NCI-H748 treated with DMSO at 0.1 percent for 48 hours (cell line): ENCODE measurements at places on chromosomes 3 and 15.
A peak's percentile ranks its signal among the peaks of the same experiment; 100 is the strongest.

DNA sequence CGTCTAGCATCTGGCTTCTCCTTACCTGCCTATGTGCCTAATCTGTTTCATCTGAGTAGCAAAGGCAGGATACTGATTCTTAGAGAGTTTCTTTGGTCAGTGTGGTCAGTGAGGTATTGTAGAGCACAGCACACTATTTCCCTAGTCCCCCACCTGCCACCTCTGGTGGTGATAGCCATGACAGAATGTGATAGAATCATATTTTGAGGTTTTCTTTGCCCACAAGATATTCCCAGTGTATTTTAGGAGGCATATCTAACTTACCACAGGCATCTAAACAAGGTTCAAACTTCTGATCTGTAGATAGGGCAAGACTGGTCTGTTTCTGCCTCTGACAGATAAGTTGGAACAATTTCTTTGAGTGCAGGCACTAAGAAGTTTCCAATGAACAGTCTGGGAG is 188.0 kb downstream of the SOX2 start:
- no peak for DNase-seq

DNA sequence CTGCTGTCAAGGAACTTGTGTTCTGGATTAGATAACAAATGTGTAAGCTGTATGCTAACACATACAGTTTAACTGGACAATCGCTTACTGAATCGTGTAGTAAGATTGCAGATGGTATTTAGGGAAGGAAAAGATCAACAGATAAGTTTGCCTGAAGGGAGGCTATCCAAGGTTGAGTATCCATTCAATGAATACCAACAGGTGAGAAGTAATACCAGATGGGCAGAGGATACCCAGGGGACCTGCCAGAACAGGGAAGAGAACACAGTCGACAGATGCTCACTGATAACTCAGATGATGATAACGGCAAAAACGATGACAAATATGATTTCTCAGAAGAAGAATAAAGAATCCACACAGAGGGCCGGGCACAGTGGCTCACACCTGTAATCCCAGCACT is 3.2 kb upstream of the UACA start:
- DNase-seq = no peak

DNA sequence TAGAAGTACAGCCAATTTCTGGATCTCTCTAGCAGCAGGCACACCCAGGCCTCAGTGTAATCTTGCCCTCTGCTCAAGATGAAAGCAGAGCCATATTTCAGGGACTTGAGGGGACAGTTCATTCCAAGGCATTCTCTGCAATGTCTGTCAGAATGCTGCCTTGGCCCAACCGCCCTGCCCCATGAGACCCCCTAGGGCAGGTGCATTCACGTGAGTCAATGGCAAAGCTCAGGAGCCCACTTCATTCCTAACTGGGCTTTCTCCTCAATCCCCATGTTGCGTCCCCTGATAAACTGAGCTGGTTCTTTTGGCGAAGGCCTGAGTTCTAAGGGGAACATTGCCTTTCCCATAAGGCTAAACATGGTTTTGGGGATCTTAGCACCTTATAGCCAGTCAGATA is 9.5 kb downstream of the SNTN start:
- no peak for DNase-seq

DNA sequence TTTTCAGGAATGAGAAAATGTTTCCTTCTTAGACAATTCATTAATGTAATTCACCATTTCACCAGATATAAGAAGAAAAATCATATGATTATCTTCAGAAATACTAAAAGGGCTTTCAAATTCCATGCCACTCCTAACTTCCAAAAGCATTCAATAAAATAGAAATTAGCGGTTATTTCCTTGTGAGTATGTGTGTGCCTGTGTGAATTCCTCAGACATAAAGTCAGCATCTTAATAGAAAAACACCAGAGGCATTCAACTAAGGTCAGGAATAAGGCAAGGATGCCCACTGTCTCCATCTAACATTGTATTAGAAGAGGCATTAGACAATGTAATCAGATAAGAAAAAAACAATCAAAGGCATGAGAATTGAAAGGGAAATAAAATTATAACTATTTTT is 88.4 kb downstream of the PLCH1 start:
- no peak for DNase-seq

DNA sequence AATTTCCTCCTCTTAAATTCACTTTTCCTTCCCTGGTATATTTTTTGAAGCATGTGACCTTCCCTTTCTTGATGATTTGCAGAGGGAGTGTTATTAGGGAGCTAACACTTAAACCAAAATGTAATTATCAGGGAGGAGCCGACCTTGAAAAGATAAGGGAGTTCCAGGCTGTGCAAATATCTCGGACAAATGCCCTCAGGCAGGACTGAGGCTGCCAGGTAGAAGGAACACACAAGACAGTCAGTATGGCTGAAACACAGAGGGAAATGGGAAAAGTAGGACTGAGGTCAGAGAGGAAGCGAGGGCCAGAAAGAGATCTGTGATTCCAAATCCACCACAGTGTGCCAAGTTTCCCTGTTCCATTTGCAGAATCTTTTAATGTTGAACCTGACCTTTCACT is 221.0 kb downstream of the CNTN3 start:
- DNase-seq = peak; percentile 1

- DNase-seq = no peak
Observed at GRCh38 chr3:129460155-129460554, 20.1 kb downstream of the IFT122 start.

GRCh38 chr3:196604548-196604947 is 34.9 kb upstream of the NRROS start:
- DNase-seq = no peak

- DNase-seq = no peak
Observed at GRCh38 chr3:135169651-135170050, 374.6 kb downstream of the EPHB1 start.

GRCh38 chr3:41026394-41027177 is 172.7 kb upstream of the CTNNB1 start:
- no peak for DNase-seq

- peak; percentile 2 for DNase-seq
Observed at GRCh38 chr3:60742606-60743145, 508.6 kb downstream of the FHIT start.

DNA sequence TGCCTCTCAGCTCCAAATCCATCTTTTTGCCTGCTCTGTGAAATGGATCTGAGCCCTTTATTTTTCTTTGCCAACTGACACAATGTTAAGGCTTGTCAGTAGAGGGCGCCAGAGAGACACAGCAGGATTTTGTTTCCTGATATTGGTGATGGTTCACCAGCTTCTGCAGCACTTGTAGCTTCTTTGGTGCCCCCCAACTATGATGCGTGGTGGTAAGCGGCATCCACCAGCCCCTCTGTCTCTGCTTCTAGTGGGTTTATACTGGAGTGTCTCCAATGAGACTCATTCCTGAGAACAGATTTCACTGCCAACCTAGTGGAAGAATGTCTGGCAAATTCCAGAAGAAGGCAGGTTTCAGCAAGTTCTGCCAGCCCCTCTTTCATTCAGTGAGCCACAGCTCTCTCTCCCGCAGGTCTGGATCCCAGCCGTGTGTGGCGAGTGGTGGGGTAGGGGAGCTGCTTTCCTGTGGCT is 471.9 kb upstream of the FRG2C start:
- DNase-seq = peak; percentile 27

GRCh38 chr3:72303926-72304325 is 519.0 kb upstream of the PROK2 start:
- DNase-seq = no peak

- no peak for DNase-seq
Observed at GRCh38 chr3:133862161-133862560, 33.5 kb downstream of the RAB6B start.

DNA sequence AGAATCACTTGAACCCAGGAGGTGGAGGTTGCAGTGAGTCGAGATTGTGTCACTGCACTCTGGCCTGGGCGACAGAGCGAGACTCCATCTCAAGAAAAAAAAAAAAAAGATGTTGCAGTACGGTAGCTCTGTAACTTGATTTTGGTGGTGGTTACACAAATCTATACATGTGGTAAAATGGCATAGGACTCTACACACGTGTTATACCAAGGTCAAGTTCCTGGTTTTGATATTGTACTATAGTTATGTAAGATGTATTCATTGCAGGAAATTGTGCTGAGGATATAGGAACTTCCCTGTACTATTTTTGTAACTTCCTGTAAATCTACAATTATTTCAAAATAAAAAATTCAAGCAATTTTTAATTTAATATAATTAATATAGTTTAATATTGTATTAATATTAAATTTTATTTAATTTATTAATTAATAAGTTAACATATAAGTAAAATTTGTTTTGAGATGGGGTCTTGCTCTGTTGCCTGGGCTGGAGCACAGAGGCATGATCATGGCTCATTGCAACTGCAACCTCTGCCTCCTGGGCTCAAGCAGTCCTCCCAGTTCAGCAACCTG is 9.9 kb downstream of the MYD88 start:
- no peak for DNase-seq

DNA sequence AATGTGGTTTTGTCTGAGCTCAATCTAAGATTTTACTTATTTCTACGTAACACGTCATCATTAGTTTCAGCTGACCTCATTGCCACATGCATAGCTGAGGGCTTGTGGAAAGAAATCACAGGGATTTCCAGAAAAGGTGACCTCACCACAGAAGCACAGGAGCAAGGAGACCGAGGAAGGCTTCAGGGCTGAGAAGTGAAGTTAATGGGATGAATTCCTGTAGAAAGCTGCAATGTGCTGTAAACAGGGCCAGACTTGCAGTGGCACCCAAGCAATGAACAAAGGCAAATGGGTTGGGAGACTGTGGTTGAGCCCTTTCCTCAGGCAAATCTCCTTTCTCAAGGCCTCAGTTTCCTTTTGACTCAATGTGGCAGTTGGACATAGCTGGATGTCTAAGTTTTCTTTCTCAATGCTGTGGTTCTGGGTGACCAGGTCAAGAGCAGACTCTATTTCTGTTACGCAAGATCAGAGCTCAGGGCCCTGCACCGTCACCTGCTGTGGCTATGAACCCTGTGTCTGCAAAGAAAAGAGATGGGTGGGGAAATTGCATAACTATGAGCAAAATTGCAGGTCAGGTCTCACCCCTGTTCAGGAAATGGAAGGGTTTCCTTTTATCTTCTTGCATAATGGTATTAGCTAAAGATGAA is 252.2 kb upstream of the TBL1XR1 start:
- DNase-seq = no peak

DNA sequence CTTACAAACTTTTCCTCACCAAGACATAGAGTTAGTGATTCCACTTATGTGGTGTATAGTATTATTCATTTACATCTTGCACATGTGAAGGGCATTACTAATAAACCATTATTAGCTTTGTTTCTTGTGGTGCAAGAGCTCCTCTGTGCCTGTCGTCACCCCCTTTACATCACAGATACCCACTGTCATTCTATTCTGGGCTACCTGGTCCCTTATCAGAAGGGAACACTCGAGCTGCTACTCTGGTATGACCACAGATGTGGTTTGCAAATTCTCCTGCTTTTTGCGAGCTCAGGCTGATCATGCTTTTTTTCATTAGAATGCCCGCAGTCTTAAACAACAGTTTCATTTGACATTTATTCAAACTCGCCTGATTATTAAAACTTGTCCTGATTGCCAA is 13.9 kb upstream of the SENP2 start:
- no peak for DNase-seq

DNA sequence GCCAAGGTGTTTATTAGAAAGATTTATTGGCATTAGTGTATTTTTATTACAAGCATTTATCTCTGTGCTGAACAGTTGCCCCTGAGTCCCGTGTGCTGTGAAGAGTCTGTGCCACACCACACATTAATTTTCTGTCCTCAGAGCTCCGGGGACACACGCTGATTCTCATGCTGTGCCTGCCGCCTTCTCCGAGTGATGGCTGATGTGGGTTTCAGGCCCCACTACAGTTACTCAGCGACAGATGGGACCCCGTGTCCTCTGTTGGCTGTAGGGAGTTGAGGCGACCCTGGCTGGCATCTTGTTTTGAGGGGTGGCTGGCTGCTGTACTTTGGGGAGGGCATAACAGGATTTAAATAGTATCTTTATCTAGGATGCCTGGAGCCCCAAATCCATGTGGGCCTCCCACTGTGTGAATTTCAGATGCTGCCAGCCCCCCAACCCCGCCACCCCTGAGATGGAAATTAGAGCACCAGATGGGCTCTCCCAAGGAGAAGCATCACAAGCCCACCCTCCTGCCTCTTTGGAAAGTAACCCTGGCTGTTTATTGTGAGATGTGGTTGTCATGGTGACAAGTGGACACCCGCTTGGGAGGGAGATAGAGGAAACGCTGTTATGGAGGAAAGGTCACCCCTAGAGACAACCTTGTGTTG is 185.6 kb downstream of the APBA2 start:
- no peak for DNase-seq

DNA sequence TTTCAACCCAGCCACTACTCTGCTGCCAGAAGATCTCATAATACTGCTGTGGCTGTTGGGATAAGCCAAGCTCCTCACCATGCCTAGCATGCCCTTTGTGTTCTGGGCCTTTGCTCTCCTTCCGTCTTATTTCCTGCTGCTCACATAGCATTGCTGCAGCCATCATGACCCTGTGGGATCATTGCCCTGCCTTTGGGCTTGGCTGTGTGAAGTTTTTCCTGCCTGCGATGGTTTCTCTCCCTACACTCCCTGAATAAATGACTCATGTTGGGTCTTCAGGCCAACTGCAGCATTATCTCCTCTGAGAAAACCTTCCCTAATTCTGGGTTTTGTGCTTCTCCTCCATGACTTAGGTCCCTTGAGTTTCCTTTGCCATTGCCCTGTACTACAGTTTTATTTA is 20.8 kb upstream of the TRA2B start:
- DNase-seq = no peak

DNA sequence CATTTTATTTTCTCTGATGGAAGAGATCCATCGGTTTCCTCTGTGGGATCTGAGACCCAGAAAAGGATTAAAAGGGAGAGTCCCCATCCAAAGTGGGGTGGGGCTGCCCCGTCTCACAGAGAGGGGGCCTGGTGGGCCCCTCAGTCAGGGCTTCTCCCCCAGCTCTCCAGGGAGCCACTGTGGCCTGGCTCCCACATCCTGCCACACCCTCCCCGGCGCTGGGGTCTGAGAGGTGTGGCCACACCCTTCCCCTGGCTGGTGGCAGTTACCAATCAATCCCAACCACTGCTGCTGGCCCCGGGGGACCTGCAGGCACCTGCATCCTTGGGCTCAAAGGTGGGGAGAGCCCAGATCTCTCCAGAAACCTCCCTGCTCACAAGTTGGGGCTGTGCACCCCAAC is 161.8 kb upstream of the IQSEC1 start:
- DNase-seq = peak; percentile 7

- no peak for DNase-seq
Observed at GRCh38 chr15:91679447-91679846, 174.1 kb upstream of the SLCO3A1 start.

DNA sequence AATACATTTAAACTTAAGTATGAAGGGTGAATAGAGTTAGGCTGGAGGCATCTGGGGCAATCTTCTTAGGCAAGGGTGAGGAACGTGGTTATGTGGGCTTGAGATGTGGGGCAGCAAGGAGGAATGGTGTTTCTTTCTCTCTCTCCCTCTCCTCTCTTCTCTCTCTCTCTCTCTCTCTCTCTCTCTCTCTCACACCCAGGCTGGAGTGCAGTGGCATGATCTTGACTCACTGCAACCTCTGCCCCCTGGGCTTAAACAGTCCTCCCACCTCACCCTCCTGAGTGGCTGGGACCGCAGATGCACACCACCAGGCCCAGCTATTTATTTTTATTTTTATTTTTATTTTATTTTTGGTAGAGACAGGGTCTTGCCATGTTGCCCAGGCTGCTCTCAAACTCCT is 4.0 kb upstream of the MGA start:
- DNase-seq = no peak

- DNase-seq = no peak
Observed at GRCh38 chr15:99068186-99068585, 36.7 kb upstream of the SYNM start.

- DNase-seq = no peak
Observed at GRCh38 chr15:63023351-63023945, 19.1 kb upstream of the TPM1 start.
